ENCODE measurements at places on chromosomes 2 and 18.

DNA sequence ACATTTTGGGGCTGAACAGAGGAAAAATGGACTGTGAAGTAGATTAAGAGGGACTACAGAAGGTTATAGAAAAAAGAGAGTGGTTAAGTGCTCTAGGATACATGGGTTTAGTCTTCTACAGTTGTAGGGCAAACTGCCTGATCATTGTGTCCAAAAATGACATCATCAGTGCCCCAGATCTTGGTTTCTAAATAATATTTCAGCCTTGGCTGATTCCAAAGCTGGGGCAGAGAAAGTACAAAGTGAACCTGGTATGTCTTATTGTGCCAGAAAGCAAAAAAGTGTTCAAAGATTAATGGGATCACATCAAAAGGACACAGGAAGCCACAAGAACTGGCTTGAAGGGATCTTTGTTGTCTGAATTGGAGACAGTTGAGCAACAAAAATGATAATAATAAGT is 97.1 kb upstream of the ZNF521 start:
- no peak overlapping the region for H3K27ac ChIP-seq
- H3K4me3 ChIP-seq: no peak overlapping the region
- no peak for DNase-seq
- H3K27me3 ChIP-seq: no peaks in the 10 kb centered on the region

GRCh38 chr18:50374753-50375391 is at the start of gene SKA1:
Gene SKA1 (plus strand): TSS chr18:50375046. CDS start chr18:50375831, 785 bp downstream.
- peak; percentile 97 for DNase-seq
- H3K4me1 ChIP-seq: peaks cover 7% of the 10 kb centered on the region
- no peaks in the 10 kb centered on the region for H3K27me3 ChIP-seq
- peak within 1 kb of the TSS; percentile 65 for H3K27ac ChIP-seq

GRCh38 chr2:203876328-203876727 is 8.8 kb downstream of the CTLA4 start:
- H3K36me3 ChIP-seq: no peaks in the 10 kb centered on the region
- DNase-seq: no peak
- no peaks in the 10 kb centered on the region for H3K4me1 ChIP-seq
- no peaks in the 10 kb centered on the region for H3K27me3 ChIP-seq

GRCh38 chr2:40395169-40396073 is 56.5 kb downstream of the SLC8A1 start:
- H3K36me3 ChIP-seq: no peaks in the 10 kb centered on the region
- H3K4me3 ChIP-seq: no peak overlapping the region
- no peaks in the 10 kb centered on the region for H3K4me1 ChIP-seq
- no peaks in the 10 kb centered on the region for H3K27me3 ChIP-seq
- H3K27ac ChIP-seq: no peak overlapping the region

- H3K36me3 ChIP-seq: no peaks in the 10 kb centered on the region
- peaks cover 20% of the 10 kb centered on the region for H3K4me1 ChIP-seq
- no peak overlapping the region for H3K27ac ChIP-seq
- H3K27me3 ChIP-seq: no peaks in the 10 kb centered on the region
These were observed 655 bp downstream of the NPPC start for GRCh38 chr2:231925303-231926179.

- no peak for DNase-seq
- no peaks in the 10 kb centered on the region for H3K27me3 ChIP-seq
- peak within 1 kb of the TSS; percentile 72 for H3K4me3 ChIP-seq
- no peaks in the 10 kb centered on the region for H3K36me3 ChIP-seq
- H3K27ac ChIP-seq: peak within 1 kb of the TSS; percentile 94
These were observed at the start of gene SMAD7 for GRCh38 chr18:48950536-48951447. Gene SMAD7 (minus strand): TSS chr18:48950965. CDS start chr18:48950424, 541 bp downstream.

- DNase-seq: no peak
- H3K4me1 ChIP-seq: no peaks in the 10 kb centered on the region
- H3K4me3 ChIP-seq: no peak overlapping the region
- no peaks in the 10 kb centered on the region for H3K36me3 ChIP-seq
These were observed 440.3 kb downstream of the NRXN1 start for GRCh38 chr2:50591642-50592041.

- H3K36me3 ChIP-seq: no peaks in the 10 kb centered on the region
- no peak overlapping the region for H3K4me3 ChIP-seq
- H3K27ac ChIP-seq: no peak overlapping the region
- H3K4me1 ChIP-seq: peaks cover 15% of the 10 kb centered on the region
- DNase-seq: no peak
These were observed 856.8 kb upstream of the ACVR2A start for GRCh38 chr2:146987996-146988395.

DNA sequence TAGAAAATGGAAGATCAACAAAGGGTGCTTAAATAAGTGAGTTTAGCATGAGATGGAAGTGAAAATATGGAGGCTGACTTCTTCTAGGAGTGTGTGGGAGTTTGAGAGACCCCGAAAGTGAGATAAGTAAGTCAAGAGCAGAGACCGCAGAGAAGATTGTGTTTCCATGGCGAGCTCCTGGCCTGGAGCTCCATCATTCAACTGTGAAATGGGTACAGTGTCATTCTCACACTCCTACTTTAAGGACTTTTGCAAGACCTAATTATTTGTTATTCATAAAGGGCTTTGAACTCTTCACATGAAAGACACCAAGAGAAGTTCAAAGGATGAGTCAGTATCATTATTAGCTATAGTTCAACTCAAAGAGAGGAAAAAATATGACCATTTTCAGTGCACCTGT is 134.2 kb upstream of the PIK3C3 start:
- H3K27me3 ChIP-seq: no peaks in the 10 kb centered on the region
- no peak for DNase-seq
- H3K27ac ChIP-seq: no peak overlapping the region
- no peak overlapping the region for H3K4me3 ChIP-seq

GRCh38 chr2:86372133-86372532 is 34.7 kb upstream of the REEP1 start:
- DNase-seq: no peak
- no peak overlapping the region for H3K27ac ChIP-seq
- H3K36me3 ChIP-seq: no peaks in the 10 kb centered on the region
- H3K27me3 ChIP-seq: no peaks in the 10 kb centered on the region

DNA sequence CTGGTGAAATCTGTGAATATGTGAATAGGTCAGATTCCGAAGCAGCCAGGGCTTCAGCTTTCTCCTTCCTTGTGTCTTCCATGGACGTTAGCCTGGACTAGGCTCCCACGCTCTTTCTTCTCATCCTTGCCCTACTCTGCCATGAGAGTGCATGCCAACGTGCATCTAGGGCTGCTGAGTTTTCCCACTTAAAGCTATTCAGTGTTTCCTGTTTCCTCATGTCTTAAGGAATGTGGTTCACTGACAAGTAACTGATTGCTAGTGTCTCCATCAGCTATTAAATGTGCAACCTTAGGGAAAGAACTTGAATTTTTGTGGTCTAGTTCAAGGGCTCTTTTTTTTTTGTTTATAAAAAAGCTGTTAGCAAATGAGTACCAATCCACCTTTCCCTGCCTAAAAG is 642.3 kb upstream of the LINC00305 start:
- no peaks in the 10 kb centered on the region for H3K27me3 ChIP-seq
- DNase-seq: no peak
- H3K27ac ChIP-seq: no peak overlapping the region
- no peaks in the 10 kb centered on the region for H3K36me3 ChIP-seq
- no peaks in the 10 kb centered on the region for H3K4me1 ChIP-seq
- no peak overlapping the region for H3K4me3 ChIP-seq

GRCh38 chr18:64639536-64639935 is 490.6 kb upstream of the LINC00305 start:
- no peak overlapping the region for H3K4me3 ChIP-seq
- H3K4me1 ChIP-seq: no peaks in the 10 kb centered on the region
- no peaks in the 10 kb centered on the region for H3K27me3 ChIP-seq
- H3K36me3 ChIP-seq: no peaks in the 10 kb centered on the region
- DNase-seq: no peak
- no peak overlapping the region for H3K27ac ChIP-seq

- no peaks in the 10 kb centered on the region for H3K27me3 ChIP-seq
- peaks cover 55% of the 10 kb centered on the region for H3K4me1 ChIP-seq
- H3K27ac ChIP-seq: peak overlapping the region; percentile 88
- DNase-seq: no peak
- no peaks in the 10 kb centered on the region for H3K36me3 ChIP-seq
- no peak overlapping the region for H3K4me3 ChIP-seq
These were observed 228.9 kb upstream of the FOSL2 start for GRCh38 chr2:28163627-28164279.

GRCh38 chr2:77470096-77470495 is 52.1 kb downstream of the LRRTM4 start:
- no peak overlapping the region for H3K4me3 ChIP-seq
- no peaks in the 10 kb centered on the region for H3K4me1 ChIP-seq
- H3K27me3 ChIP-seq: no peaks in the 10 kb centered on the region
- DNase-seq: no peak

- no peak overlapping the region for H3K4me3 ChIP-seq
- H3K27me3 ChIP-seq: no peaks in the 10 kb centered on the region
- no peak for DNase-seq
- H3K27ac ChIP-seq: peak overlapping the region; percentile 21
- no peaks in the 10 kb centered on the region for H3K36me3 ChIP-seq
These were observed 106.9 kb downstream of the HDAC4 start for GRCh38 chr2:239293775-239294430.

- H3K27me3 ChIP-seq: no peaks in the 10 kb centered on the region
- no peaks in the 10 kb centered on the region for H3K4me1 ChIP-seq
- H3K4me3 ChIP-seq: no peak overlapping the region
- H3K27ac ChIP-seq: no peak overlapping the region
- no peaks in the 10 kb centered on the region for H3K36me3 ChIP-seq
These were observed 114.3 kb downstream of the GCA start for GRCh38 chr2:162458240-162458639.

- no peaks in the 10 kb centered on the region for H3K4me1 ChIP-seq
- no peaks in the 10 kb centered on the region for H3K27me3 ChIP-seq
- no peak overlapping the region for H3K27ac ChIP-seq
- DNase-seq: no peak
- H3K36me3 ChIP-seq: no peaks in the 10 kb centered on the region
- no peak overlapping the region for H3K4me3 ChIP-seq
These were observed 240.5 kb upstream of the FANCL start for GRCh38 chr2:58481670-58482069.

DNA sequence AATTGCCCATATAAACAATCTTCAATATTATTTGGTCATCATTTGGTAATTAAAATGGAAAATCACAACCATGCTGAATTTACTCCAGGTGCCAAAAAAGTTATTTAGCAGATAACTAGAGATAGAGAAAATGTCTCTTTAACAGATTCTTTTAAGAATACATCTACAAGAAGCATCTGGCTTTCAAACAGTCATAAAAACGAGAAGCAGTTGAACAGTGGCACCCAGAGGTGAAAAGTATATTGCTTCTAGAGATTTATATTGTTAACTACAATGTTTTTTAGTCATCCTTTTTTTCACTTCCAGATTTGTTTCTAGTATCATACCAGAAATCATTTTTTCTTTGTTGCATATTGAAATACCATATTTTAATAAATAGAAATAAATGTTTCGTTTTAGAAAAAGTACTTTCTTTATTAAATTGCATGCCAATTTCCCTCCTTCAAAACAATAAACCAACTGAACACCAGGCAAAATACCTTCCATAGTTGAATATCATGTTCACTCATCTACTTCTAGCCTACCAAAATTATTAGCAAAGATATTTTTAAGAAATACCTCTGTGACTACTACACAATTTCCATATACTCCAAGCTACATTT is 65.4 kb upstream of the HNRNPA3 start:
- no peak for DNase-seq
- H3K36me3 ChIP-seq: no peaks in the 10 kb centered on the region
- H3K27ac ChIP-seq: peak overlapping the region; percentile 1
- H3K4me3 ChIP-seq: no peak overlapping the region

GRCh38 chr18:72419914-72420313 is 124.2 kb downstream of the CBLN2 start:
- no peak overlapping the region for H3K27ac ChIP-seq
- no peaks in the 10 kb centered on the region for H3K36me3 ChIP-seq
- H3K4me1 ChIP-seq: no peaks in the 10 kb centered on the region
- DNase-seq: no peak

DNA sequence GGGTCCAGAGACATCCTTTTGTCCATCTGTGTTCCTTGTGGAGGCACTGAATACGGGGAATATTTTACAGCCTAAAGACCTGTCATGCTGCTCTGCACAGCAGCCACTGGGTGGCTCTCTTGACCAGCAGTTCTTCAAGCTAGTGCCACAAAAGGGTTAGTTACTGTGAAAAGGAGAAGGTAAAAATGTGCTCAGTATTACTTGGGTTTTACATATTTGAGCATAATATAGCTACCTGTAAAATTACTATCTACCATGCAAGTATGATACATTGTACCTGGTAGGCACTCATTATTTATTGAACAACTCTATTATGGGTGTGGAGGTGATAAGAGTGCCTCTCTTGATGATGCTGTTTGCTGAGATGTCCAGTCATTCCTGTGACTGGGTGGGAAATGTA is 23.6 kb downstream of the FZD5 start:
- no peak overlapping the region for H3K27ac ChIP-seq
- no peak overlapping the region for H3K4me3 ChIP-seq
- no peaks in the 10 kb centered on the region for H3K36me3 ChIP-seq
- H3K4me1 ChIP-seq: no peaks in the 10 kb centered on the region
- no peak for DNase-seq
- no peaks in the 10 kb centered on the region for H3K27me3 ChIP-seq

DNA sequence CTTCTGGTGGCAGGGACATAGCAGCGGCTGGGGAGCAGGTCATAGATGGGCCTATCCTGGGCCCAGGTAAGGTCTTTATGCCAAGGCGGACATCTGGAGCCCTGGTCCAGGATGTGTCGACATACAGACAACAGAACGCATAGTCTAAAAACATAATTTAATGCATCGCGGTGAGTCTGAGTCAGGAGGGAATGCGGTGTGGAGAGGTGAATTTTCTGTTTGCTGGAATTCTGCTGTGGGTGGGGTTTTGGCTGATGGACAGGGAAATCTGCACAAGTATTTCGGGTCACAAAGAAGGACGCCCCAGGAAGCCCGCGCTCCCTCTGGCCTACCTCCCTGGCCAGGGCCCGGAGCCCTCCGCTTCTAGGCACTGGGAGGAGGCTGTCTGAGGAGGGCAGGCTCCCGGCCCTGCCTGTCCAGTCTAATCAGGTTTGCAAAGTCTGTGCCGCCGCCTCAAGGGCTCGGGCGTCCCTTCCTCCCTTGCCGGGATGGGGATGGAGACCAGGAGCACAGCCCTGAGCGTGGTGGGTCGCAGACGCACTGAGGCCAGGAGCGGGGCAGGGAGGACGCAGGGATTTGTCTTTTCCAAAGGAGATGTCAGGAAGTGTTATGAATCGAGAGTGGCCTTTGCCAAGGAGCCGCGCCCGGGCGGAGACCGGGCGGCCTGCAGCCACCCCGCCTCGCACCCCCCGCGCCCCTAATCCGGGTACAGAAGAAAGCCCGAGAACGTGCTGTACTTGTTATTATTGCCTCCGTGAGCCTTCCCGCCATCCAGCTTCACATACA is 2.3 kb downstream of the C1QL2 start:
- no peaks in the 10 kb centered on the region for H3K36me3 ChIP-seq
- no peak overlapping the region for H3K4me3 ChIP-seq
- no peak overlapping the region for H3K27ac ChIP-seq
- peaks cover 13% of the 10 kb centered on the region for H3K4me1 ChIP-seq
- H3K27me3 ChIP-seq: peaks cover 13% of the 10 kb centered on the region
